ENCODE measurements at places on chromosomes 4 and X.

DNA sequence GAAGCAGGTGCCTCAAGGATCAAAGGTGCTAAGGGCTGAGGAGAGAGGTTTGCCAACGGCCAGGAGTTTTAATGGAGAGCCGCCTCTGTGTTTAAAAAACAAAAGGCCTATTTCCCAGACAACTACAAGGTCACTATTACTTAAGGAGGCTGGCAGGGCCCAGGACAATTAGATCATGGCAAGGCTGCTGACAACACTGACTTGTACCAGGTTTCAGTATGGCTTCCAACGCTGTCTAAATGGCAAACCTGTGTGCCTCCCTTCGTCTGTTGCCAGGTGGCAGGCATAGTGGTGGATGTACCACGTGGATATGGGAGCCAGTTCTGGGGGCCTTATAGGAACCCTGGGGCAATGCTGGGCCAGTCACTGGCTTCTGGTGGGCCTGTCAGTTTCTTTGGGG, 41.0 kb downstream of the NSG1 start:
- no peak for DNase-seq

DNA sequence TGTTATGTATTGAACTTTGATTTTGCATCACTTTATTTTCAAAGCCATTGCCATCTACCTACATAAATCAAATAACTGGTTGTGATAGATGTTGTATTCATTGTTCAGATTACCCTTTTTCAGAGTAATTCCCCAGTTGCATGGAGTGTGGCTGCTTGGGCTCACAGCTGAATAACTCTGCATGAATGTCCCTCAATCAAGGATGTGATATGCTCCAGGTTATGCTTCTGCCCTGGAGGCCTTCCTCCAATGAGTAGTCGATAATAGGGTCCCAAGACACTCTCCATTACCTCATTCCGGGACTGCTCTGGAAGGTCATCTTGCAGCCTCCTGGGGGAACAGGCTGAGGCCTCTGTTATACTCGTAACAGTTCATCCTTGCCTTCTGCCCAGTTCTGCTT, 251.8 kb downstream of the ADGRL3 start:
- no peak for DNase-seq

DNA sequence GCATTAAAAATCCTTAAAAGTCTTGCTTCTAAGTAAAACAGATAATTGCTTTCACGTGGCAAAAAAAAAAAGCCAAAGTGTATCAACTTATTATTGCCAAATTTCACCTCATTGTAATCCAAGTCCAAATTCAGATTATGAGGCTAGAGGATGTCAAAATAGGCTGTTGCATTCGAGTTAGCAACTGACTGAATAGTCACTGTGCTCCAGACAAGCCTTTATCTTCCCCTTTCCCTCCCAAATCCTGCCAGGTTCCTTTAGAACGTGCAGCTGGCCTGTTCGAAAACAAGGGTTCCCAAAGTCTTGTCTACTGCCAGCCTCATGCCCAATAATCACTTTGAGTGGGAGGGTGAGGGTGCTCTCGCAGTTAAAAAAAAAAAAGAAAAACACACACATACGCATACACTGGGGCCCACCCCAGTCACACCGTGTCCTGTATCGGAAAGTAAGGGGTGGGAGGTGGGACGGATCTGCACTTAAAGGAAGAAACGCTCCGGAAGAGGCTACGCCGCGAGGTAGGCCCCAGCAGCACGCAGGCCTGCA, 603 bp downstream of the MAD2L1 start:
- DNase-seq, result no peak

DNA sequence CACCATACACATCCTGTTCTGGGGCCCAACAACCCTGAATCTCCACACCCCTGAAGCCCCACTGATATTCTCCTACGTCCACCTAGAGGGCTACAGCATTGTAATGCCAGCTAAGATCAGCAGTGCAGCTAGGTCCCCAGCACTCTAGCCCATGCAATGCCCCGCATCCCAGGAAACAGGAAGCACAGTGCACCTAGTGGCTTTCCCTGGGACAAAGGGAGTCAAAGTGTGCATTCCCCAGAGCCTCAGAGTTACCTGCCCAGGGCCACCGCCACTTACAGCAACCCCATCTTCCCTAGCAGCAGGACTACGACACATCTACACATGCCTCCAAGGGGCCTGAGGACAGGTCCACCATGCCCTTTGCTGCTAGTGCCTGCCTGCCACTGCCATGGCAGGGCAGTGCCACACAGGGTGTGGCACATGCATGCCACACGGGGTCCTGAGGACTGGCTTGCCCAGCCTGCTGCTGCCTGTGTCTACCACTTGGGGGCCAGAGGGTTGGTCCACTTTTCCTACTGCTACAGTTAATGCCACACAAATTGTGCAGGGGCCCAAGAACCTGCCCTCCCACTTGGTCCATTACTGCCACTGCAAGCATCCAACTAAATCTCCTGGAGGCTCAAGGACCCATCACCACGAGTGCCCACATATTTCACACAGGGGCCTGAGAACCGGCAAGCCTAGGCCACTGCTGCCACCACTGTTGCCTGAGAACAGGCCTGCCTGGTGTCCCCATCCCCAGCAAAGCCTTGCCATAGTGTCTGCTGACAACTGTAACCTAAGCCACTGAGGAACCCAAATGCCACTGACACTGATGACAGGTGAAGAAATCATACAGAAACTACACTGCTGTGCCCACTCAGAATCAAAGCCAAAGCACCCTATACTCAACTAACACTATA, 23.7 kb downstream of the TLR6 start:
- no peak for DNase-seq

- DNase-seq, result no peak
Measured at GRCh38 chrX:39199429-39199828, 398.2 kb downstream of the MID1IP1 start.

GRCh38 chrX:7552760-7553159, 290.2 kb upstream of the VCX start:
- DNase-seq, result no peak

DNA sequence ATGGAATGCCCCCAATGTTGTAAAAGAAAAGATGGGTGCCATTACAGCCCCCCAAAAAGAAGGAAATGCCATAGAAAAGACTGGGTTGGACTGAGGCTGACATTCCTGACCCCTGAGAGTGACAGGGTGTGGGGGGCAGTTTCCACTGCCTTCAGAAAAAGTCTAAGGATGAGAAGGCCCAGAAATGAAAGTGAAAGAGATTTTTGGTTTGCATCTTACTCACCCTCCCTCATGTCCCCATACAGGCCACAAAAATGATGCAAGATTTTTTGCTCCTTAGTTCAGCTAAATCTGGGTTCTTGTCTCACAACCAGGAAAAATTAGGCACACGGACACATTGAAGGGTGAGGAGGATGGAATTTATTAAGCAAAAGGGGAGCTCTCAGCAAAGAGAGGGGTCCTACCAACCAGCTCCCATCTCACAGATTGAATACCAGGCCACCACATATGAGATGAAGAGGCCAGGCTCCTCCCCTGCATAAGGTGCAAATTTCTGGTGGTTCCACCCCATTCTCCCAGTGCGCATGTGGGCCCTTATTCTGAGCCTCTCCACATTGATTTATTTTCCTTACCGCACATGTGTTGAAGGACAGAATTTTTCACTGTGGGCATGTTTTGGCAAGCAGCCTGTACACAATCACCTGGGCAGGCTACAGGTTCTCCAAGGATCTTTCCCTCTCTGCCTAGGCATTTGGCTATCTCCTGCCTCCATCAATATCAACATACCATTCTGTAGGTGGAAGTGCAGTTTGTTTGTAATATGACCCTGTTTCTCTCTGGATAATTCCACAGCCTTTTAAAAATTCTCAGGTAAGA, 18.8 kb downstream of the PPP4R3C start:
- no peak for DNase-seq

DNA sequence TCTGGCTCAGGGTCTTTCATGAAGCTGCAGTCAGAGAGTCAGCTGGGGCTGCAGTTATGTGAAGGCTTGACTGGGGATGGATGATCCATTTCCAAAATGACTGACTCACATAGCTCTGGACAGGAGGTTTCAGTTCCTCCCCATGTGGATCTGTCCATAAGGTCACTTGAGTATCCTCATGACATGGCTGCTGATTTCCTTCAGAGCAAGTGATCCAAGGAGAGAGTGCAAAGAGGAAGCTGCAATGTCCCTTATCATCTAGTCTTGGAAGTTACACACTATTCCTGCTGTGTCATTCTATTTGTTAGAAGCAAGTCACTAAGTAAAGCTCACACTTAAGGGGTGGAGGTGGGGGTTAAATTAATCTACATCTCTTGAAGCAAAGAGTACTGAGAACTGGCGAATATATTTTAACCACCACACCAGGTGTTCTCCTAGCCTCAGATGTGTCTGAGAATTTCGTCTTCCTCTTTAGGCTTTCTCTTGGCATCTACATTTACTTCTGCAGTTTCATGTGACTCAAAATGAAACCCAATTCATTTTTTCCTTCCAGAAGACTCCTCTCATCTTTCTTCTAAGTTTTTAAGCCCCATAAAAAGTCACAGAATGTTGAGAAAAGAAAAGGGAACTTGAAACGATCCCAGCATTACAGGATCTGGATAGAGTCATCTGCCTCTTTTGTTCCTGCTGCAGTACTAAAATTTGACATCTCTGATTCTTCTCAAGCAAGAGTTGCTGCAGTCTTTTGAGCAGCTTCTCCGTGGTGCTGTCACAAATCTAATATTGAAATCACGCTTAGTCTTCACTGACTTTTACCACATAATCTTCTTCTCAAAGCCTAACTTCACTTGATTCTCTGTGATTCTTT, 3.8 kb upstream of the GRPR start:
- DNase-seq, result no peak

GRCh38 chrX:84047339-84047738, 140.7 kb downstream of the RPS6KA6 start:
- DNase-seq, result no peak

DNA sequence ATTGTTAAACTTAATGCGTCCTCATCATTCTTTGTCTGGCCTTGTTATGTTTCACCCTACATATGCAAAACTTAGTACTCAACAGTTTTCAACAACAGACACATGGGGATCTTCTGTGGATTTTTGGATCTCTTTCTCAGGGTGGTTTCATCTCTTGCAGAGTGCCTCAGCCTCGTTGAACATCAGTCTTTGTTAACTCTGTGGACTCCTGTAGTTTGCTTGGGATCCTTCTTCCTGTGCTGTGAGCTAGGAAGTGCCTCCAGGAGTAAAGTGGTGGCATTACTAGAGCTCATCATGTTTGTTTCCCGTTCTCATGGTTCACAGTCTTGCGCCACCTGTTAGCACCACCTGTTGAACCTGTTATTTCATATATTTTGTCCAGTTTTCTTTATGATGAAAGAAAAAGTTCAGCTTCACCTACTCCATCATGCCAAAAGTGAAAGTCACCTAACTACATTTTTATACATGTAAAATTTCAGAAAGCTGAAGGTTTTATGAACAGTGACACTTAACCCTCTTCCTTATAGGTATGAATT, 27.5 kb upstream of the NDUFC1 start:
- DNase-seq, result no peak

DNA sequence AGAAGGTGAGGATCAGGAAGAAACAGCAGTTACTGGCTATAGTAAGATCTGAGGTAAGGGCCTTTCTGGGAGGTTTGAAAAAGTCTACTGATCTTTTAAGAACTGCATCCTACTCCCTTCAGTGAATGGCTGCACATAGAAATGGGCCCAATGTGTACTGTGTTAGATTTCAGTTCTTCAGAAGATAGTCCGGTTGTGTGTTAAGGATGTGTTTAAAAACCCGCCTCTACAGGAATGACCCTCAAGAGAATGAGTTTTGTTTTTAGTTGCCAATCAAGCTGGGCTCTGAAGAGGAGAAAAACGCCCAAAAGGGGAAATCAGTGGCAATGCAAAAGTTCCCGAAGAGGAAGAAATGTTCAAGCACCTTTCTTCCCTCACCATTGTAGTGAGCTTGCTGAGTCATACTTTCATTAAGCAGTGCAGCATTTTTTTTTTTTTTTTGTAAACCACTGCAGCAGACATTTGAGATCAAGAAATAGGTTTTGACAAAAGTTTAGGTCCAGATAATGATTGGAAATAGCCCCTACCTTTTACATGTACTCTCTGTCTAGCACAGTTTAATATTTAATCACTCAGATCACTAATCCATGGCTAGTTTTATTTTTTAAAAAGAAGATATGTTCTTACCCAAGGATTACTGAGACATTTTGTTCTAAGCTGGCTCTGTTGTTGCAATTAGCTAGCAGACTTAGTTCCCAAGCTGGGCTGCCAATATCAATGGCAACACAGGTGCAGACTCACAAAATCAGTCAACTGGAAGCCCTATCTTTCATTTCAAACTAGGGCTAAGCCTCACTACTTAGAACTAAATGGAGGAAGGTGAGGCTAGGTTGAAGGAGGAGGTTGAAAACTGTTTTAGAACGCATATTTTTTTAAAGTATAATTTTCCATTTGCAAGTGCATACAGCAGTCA, 7.0 kb upstream of the TRPC5OS start:
- DNase-seq, result no peak

GRCh38 chrX:100979881-100980607, 10.5 kb downstream of the ARL13A start:
- DNase-seq, result no peak

All from activated T-helper 2 cell treated with anti-CD3 and anti-CD28 coated beads, Interferon-gamma antibody, Interleukin-2, Interleukin-4, amounts not matched to agents 10 μg/mL and 5 μg/mL and 100 μg/mL, durations not matched to agents 14 hours and 24 hours and 36 hours (primary cell).